Panc1 (cell line): ENCODE measurements at places on chromosomes 7 and 10.

- peak; percentile 8 for DNase-seq
Measured at GRCh38 chr7:115851291-115851690, 179.3 kb downstream of the TFEC start.

DNA sequence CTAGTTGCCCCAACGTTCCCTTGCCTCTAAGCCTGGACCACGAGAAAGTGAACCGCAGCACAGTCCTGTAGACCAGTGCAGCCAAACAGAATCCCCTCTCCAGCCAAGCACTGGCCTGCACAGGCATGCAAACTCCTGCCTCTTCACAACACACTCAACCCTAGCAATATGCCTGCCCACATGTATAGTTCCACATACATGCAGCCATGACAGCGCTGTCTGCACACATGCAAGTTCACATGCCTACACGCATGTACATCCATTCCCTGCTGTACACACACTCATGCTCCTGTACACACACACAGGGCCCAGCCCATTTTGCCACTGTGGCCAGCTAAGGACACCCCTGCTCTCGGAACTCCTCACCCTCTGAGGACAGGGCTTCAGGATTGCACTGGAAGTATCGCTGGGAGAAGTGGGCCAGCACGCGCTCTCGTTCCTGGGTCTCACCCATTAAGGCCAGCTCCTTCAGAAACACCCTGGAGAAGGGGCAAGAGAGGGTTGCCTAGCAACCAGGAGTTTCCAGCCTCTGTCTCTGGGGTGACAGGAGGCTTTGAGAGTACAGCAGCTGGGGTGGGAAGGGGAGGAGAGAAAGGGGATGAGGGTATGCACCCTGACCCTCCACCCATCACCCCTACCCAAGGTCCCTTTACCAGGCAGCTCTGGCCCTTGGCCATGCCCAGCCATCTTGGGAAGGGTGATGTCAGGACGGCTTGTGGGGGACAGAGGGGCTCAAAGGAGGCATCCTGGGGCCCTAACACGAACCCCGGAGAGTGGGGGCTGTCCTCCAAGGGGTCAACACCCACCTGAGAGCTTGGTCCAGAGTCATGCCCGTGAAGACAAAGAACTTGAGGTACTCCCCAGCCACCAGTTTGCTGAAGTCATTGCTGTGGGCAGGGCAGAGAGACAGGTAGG is 7.0 kb downstream of the PSD start:
- DNase-seq = no peak

DNA sequence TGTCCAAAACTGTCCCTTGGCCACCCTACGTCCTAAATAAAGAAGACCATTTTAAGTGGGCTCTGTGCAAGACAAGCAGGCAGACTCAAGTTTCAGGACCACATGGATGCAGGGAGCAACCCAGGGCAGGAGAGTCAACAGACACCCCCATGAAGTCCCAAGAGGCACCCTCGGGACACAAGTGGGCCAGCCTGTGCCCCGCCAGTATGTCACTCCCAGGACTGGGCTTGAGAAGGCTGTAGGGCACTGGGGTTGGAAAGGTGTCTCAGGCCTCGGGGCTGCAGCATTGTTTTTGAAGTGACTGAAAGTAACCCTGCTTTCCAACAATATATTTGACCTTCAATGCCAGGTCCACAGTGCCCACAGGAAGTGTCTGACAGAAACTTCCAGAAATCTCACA is 157.4 kb downstream of the TNS3 start:
- no peak for DNase-seq

DNA sequence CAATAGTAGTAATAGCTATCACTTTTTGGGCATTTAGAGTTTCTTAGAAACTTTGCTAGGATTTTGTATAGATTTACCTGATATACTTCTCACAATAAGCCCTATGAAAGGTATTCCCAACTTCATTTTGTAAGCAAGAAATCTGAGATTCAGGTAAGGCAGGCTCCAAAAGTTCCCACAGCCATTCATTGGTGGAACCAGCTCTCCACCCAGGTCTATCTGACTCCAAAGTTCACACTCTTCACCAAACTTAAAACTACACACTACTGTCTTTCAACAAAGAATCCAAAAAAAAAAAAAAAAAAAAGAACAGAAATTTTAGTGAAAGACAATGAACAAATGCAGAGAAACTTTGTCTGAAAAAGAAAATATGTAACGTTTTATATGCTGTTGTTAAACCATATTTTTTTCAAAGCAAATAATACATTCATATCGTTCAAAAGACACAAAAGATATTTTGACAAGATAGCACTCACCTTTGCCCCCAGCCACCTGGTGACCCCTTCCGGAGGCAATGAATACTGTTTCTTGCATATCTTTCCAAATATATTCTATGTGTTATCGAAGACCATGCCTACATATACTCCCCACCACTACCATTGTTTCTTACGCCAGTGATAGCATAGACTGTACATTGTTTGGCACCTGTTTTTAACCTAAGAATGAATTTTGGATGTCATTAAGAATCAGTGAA is 108.2 kb downstream of the C1GALT1 start:
- no peak for DNase-seq

DNA sequence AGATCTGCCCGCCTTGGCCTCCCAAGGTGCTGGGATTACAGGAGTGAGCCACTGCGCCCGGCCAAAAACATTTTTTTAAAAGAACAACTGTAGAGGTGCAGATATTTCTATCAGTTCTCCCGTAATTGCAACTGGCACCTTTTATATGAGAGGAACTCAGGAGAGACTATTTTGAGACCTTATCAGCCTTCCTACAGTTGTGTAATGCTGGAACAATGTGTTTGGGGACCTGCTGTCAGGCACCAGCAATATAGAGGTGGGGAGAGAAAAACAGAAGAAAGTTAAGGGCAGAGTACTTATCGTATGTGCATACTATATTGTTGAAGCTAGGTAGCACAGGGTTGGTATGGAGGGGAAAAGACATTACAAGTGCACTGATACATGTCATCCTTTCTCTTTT is 343.8 kb upstream of the ANKRD30A start:
- no peak for DNase-seq

DNA sequence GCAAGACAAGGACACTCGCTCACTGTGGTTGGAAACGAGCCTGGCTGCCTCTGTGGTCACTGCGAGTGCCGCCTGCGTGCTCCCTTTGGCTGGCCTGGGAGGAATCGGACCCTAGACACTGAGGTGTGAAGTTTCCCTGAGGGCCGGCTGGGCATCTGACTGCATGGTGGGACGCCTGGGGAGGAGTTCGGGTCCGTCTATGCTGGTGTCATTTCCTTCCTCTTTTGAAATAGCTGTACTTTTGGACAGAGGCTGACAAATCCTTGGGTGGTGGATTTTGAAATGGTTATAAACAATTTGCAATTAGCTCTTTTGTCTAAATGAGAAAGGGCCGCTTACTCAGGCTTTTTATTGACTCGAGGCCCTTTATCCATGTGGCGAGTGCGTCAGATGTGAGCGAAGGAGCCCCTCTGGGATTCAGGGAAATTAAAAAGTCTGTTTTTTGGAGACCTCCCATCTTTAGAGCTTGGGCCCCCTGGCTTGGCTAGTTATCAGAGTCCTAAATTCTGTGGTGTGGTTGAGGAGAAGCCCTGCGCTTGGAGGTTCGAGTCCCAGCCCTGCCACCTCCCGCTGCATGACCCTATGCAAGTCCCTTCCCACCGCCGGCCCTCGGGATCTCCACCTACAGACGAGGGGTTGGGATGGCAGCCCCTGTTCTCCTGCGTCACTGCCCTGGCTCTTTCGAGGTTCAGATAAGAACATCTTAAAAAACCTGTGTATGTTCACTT is 147.1 kb downstream of the RGS10 start:
- no peak for DNase-seq
